ENCODE measurements at places on chromosomes 2 and 18.

DNA sequence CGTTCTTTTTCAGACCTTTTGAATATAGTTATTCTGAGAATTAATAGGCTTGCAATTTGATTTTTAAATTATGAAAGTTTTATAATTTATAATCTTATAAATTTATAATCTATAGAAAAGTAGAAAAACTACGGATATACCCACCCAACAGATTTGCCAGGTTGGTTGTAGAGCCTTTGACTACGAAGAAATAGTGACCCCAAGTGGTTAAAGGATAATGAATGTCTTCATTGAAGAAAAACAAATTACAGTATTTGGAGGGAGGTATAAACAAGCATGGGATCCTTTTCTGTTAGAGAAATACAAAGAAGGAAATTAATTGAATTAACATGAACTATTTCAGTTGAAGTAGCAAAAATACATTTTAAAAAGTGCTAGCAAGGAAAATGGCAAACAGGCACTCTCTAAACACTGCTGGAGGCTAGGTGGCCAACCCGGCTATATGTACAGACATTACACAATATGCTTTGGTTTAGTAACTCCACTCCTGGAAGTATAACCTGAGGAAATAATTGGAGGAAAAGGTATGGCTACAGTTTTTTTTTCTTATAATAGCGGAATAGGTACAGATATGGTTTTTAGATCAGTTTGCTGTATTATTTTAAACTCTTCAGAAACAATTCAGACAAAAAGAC, 110.9 kb downstream of the MIB1 start:
- no peak for DNase-seq

GRCh38 chr2:178271629-178272333, 77.5 kb downstream of the OSBPL6 start:
- no peak for DNase-seq

- DNase-seq: no peak
Measured at GRCh38 chr2:200309296-200310049, 3.0 kb downstream of the SPATS2L start.

DNA sequence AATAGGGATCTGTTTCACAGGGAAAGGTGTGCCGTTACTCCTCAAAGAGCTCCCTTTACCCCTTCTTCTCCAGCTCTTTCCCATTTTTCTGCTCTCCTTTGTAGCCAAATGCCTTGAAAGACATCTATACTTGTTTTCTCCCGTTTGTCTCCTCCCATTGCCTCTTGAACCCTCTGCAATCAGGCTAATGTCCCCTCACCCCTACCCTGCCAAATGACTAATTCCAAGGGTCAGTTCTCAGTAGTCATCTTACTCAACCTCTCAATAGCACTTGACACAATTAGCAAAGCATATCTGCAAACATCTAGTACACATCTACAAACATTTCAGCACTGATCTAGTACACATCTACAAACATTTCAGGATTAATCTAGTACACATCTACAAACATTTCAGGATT, 12.6 kb downstream of the MRO start:
- no peak for DNase-seq

GRCh38 chr2:142165790-142166189, 35.0 kb upstream of the LRP1B start:
- DNase-seq: no peak

- no peak for DNase-seq
Measured at GRCh38 chr2:15783489-15783888, 156.9 kb upstream of the MYCN start.

DNA sequence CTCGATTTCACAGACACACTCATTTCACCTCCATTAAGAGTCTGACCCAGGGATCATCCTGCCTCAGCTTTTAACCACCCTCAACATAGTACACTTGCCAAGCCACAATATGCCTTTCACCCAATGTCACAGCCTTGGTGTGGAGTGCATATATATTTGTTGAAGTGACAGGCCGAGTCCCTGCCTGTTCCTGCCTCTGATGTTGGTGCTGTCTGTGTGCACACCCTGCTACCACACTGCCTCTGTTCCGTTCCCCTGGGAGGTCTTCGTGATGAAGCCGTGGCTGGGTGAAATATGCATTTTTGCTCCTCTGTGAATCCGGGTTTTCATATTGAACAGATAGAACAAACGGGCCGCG, 90.3 kb downstream of the RNF144A start:
- DNase-seq: no peak

- DNase-seq: no peak
Measured at GRCh38 chr2:71811726-71812125, 335.9 kb downstream of the CYP26B1 start.

GRCh38 chr2:241121008-241121407, 18.9 kb upstream of the MTERF4 start:
- no peak for DNase-seq

GRCh38 chr2:103152556-103152955, 390.7 kb downstream of the TMEM182 start:
- DNase-seq: no peak

GRCh38 chr2:152635635-152636298, 81.5 kb downstream of the PRPF40A start:
- DNase-seq: peak; percentile 40

DNA sequence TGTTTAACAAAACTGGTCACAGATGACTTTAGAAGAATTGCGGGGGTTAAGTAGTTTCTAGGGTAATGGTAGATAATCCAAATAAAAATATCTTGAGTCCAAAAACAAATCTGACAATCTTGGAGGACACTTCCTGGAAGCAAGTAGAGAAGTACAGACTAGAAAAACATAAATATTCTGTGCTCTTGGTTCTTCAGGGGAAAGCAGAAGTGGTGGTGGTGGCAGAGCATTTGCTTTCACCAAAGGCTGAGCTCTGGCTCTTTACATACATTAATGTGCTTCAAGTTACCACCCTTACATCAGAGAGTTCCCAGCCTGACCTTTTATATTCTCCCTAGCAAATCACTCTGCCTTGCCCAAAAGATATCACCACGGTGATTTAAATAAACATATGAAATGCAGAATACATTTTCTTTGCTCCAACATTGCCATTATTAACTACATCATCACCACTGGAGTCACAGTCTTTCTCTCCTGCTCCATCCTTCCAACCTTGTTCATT, 15.3 kb downstream of the PDE11A start:
- no peak for DNase-seq

DNA sequence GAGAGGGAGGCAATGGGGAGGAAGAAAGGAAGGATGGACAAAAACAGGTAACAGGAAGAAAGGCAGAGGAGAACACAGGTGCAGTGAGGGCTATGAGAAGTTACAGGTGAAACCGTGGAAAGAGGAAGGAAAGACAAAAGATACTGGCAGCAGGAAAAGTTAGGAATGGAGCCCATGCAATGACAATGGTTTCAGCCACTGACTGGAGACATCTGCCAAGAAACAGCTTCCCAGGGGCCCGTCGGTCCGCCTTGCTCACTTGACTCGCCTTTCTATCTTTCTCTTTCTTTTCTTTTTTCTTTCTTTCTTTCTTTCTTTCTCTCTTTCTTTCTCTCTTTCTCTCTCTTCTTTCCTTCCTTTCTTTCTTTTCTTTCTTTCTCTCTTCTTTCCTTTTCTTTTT, 37.5 kb downstream of the ST8SIA5 start:
- no peak for DNase-seq

DNA sequence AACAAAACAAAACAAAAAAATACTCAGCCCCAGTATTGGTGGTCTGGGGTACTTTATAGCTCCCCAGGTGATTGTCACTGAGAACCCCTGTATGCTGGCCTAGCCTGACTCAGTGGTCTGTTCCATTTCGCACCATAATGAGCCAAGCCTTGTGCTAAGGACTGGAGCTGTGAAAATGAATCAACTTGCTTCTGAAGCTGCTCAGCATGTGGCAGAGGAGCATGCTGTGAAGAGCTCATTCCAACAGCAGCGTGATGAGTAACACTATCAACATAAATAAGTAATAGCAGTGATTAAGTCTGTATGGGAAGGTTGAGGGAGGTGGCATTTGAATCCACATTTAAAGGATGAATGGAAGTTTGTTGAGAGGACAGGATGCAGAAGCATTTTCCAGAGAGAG, 67.2 kb upstream of the ATL2 start:
- no peak for DNase-seq

DNA sequence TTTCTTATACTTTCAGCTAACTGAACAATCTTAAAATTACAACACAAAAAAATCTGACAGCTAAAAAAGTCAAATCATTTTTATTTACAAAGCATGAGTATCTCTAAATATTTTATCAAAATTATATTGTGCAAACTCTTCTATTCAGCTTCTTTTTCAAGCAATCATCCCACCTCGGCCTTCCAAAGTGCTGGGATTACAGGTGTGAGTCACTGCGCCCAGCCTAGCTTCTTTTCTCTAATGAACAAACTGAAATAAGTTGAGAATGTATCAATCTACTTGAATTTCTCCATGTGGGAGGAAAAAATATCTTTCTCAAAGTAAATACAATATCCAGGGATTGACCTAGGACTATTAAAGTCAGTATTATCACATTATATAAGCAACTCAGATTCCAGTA, 14.9 kb downstream of the NDUFS1 start:
- no peak for DNase-seq

DNA sequence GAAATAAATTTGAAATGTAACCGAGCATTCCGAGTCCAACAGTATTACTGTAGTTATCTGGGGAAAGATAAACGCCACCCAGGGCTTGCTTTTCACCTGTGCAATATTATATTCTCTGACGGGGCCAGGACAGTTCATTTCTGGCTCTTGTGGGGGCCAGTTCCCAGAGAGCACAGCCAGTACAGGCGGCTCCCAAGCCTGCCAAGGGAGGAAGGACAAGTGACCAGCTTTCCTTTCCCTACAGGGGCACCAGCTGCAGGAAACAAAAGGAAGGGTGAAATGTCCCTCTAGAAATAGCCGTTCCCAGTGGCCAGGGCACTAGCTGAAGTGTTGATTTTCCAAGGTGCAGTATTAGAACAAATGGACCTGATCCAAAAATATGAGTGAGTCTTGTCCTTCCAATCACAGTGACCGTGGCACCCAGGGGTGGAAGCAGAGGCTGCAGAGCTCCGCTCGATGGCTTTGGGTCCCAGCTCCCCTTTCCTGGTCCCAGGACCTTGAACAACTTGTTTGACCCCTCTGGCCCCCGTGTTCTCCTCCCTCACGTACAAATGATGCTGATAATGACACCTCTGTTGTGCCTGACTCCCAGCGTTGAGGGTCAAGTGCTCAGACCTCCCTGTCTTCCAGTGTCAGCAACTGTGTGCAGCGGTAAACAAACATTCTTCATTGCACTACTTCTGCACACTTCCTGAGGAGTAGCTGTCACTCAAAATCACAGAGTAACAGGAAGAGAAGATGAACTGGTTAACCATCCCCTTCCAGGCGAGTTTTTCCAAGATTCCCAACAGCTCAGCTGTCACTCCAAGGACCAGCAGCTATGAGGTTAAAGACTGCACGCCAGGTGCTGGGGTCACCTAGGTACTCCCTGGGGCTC, 40.9 kb downstream of the GYPC start:
- DNase-seq: no peak

GRCh38 chr2:156472686-156473085, 36.5 kb downstream of the GPD2 start:
- DNase-seq: no peak

DNA sequence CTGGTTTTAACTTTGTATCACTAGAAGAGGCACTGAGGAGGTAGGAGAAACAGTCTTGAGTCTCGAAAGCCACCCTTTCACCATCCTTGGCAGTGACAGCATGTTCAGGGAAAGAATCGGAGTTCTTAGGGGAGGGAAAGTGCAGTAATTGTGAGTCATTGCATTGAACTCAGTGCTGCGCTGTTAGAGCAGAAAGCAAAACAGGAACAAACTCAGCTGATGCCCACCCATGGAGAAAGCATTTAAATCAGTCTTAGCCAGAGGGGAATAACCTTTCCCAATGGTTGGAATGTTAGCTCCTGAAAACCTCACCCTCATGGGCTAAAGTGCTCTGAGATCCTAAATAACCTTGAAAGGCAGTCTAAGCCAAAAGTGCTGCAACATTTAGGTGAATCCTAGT, 845.6 kb upstream of the CNTNAP5 start:
- no peak for DNase-seq

DNA sequence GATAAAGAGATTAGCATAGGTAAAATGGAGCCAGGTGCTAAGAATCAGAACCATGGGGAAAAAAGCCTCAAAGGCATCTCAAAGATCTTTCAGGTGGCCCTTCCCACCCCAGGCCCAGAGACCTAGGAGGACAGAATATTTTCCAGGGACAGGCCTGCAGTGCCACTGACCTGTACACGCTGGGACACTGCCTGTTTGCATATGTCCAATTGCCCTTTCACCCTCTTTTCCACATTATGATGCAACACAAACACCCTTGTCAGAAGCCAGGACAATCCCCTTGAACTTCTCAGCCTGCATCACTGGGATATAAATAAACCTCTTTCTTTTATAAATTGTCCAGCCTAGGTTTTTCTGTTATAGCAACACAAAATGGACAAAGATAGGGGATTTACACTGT, 419.1 kb downstream of the TRIB2 start:
- no peak for DNase-seq

DNA sequence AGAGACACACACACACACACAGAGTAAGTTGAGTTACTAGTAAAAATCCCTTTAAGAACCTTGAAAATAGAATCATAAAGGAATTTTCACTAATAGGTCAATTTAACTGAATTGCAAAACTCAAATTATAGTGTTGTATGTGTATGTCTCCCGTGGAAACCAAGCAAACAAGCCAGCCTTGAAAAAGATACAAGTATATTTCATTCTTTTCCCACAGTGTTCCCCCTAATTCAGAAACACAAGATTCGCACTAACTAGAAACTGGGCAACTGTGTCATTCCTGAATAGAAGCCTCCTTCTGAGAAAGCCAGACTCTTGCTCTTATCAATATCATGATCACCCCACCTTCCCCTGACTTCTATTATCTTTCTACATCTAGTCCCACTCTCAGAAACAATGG, 229.5 kb downstream of the PIEZO2 start:
- DNase-seq: no peak

DNA sequence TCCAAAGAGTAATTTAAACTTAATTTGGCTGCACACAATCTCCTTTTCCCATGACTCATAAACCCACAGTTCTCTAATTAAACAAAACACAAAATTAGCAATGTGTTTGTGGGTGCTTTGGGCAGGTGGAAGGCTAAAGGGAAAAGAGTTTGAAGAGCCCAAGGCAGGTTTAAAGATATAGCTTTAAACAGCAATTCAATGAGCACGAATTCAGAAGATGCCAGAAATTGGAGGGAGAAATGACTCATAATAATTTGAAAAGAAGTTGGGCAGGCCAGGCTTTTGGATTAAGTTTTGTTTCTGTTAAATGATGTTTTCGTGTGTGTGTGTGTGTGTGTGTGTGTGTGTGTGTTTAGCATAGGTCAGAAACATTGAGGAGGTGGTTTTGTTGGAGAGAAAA, 594.8 kb upstream of the ZEB2 start:
- no peak for DNase-seq

DNA sequence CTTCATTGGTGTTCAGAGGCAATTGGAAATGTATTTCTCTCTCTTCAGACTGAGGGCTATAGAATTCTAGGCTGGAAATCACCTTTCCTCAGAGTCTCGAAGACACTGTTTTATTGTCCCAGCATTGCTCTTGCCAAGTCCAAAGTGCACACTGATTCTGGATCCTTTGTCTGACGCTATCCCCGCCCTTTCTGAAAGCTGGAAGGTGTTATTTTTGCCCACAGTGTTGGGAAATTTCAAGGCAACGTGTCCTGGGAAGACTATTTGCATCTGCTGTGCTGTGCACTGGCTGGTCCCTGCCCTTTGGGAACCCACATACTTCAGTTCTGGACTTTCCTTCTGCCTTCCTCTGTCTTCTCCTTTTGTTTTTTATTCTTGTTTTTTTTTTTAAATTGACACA, 190.8 kb downstream of the SH3BP4 start:
- DNase-seq: no peak

All from T follicular helper cell (primary cell).